ENCODE measurements at places on chromosomes 4 and X.

DNA sequence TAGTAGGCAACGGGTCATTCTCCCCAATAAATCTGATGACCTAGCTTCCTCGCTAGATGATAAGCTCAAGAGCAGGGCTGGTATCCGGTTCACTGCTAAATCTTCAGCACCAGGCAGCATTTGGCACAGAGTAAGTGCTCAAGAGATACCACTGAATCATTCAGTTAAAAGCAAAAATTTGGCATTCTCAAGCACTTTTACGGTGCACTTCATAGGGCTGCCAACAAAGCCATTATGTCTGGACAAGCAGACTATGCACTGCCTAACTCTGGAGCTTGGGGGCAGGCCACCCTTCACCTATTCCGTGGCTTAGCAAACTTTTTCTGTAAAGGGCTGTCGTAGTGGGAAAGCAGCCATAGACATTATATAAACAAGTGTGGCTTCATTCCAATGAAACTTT is 23.8 kb upstream of the CXorf38 start:
- no peak for DNase-seq

GRCh38 chr4:8732681-8733243 is 138.9 kb downstream of the HMX1 start:
- no peak for DNase-seq

DNA sequence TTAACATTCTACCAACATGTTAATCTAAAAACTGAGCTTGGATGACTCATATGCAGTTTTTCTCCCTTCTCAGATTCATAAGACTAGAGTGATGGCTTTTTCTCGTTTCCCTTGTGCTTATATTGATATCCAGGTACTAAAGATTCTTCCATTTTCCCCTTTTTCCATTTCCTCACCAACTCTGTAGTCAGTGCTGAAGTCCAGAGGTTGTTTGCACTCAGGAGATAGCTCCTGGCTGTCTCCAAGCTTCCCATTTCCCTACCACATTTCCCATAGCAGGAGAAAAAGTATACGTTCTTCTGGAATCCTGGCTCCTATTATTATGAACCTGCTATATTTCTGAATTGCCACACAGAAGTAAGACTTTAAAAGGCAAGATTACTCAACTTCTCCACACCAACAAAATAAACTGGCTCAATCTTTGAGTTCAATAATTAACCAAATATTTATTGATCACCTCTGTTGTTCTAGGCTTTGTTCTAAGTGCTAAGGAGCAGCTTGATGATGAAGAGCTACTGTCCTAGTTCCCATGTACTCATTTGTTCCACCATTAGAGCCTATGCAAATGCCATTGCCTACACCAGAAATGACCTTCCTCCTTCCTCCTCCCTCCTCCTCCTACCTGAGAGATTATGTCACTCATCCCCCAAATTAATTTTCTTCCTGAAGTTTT is 454.4 kb upstream of the RPS6KA3 start:
- DNase-seq = no peak

GRCh38 chr4:163991298-163991865 is 496.9 kb downstream of the TMA16 start:
- DNase-seq = no peak

GRCh38 chr4:57265831-57266582 is 155.8 kb upstream of the IGFBP7 start:
- no peak for DNase-seq

GRCh38 chr4:152039023-152039481 is 278.2 kb upstream of the GATB start:
- DNase-seq = peak; percentile 65

DNA sequence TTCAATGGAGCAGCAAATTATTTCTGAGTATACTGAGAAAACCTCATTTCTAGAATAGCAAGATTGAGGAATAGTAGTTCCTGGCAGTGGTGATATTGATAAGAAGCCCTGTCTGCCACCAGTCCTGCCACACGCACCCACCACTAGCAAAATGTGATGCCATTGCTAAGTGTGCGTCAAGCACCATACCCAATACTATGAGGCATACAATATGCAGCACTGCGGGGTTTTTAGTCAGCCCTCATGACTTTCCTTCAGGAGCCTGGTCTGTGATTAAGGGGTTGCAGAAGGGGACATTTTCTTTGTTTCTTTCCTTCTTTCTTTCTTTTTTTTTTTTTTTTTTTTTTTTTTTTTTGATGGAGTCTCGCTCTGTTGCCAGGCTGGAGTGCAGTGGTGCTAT is 128.7 kb upstream of the USP38 start:
- no peak for DNase-seq

DNA sequence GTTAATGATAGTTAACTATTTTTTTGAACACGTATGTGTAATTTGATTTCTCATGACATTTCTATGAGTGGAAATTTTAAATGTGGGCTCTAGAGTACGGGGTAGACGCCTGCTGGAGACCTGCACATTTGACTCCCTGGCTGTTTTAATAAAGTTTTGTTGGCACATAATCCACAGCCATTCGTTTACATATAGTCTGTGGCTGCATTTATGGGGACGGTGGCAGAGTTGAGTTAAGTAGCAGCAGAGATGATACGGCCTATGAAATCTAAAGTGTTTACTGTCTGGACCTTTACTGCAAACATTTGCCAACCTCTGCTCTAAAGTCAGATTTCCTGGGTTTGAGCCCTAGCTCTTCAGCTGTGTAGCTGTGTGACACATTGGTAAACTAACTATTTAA is 118.8 kb downstream of the CHRNA9 start:
- no peak for DNase-seq

GRCh38 chr4:80069837-80070731 is 2.9 kb downstream of the ANTXR2 start:
- peak; percentile 35 for DNase-seq

- DNase-seq = peak; percentile 37
These were observed 184.9 kb downstream of the FRAS1 start for GRCh38 chr4:78242071-78242470.

GRCh38 chr4:8117278-8117682 is 41.3 kb downstream of the ABLIM2 start:
- DNase-seq = peak; percentile 34

- no peak for DNase-seq
These were observed 59.0 kb upstream of the FGFBP2 start for GRCh38 chr4:16021804-16022560.

DNA sequence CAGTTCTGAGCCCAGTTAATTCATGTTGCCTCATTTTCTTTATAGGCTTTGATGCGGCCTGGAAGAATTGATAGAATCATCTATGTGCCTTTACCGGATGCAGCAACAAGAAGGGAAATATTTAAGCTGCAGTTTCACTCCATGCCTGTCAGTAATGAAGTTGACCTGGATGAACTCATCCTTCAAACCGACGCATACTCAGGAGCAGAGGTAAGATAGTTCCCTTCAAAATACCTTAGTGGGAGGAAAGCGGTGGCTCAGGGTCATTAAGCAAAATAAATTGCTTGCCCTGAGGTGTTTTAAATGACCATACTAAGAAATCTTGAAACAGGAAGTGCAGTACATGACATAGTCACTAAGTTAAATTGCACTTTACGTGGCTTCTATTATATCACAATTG is 140.6 kb upstream of the SPRY1 start:
- no peak for DNase-seq

- no peak for DNase-seq
These were observed 97.5 kb upstream of the PRPS2 start for GRCh38 chrX:12693754-12694153.

GRCh38 chr4:173159791-173160190 is 8.8 kb upstream of the GALNT7 start:
- DNase-seq = no peak

GRCh38 chrX:15214588-15214987 is 55.3 kb downstream of the ASB9 start:
- DNase-seq = no peak

GRCh38 chrX:149504226-149504914 is 736 bp downstream of the IDS start:
- no peak for DNase-seq

GRCh38 chr4:83150653-83151330 is 36.3 kb upstream of the PLAC8 start:
- DNase-seq = no peak

DNA sequence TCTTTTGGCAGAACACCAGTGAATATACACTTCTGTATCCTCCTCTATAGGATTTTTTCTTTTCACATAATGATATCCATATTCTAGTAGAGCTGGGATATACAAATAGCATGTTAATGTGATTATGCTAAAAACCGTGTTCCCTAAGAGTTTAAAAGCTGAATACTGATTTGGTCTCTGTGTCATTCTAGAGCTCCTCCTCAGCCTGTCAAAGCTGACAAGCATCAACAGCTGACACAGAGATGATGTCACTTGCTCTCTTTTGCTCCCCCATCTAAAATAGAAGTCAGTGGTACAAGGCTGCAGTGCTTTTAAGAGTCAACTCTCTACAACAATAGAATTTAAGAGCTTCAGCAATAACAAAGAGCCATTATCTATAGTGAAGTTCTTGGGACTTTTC is 17.1 kb upstream of the HERC3 start:
- no peak for DNase-seq

DNA sequence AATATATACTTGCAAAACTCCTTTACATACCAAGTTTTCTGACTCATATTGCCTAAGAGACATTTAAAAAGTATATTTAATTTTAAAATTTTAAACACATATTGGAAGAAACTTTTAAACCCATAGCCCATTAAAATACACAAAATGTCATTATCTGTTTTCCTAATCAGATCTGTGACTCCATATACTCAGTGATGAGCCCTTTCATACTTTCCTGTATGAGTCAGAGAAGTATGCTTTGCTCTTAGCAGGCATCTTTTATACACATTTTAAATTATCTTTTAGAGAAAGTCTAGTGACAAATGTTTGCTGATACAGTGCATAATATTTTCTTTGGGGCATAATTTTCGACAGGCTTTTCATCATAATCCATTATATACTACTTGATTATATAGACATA is 26.4 kb downstream of the SPIN3 start:
- DNase-seq = peak; percentile 15

DNA sequence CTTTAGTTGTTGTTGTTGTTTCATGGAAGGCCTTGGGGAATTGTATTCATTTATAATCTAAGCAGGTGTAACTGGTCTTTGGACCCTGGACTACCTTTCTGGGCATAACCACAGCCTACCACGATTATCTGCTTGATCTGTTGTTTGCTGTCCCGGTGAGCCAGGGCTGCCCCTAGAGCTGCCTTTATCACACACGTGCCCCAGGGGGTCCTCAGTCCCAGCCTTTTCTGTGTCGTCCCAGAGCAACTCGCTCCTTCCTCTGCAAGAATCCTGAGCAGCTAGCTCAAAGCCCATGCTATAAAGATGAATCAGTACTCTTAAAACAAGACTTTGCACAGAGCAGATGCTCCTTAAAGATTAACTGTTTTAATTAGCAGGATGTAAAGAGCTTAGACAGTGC is 273.2 kb downstream of the EVC2 start:
- DNase-seq = no peak

- no peak for DNase-seq
These were observed 7.4 kb downstream of the PPP1R2C start for GRCh38 chrX:42770566-42770965.

GRCh38 chr4:138659812-138660316 is 355.7 kb upstream of the NOCT start:
- no peak for DNase-seq

- no peak for DNase-seq
These were observed 59.7 kb downstream of the RAPGEF2 start for GRCh38 chr4:159162576-159162975.

DNA sequence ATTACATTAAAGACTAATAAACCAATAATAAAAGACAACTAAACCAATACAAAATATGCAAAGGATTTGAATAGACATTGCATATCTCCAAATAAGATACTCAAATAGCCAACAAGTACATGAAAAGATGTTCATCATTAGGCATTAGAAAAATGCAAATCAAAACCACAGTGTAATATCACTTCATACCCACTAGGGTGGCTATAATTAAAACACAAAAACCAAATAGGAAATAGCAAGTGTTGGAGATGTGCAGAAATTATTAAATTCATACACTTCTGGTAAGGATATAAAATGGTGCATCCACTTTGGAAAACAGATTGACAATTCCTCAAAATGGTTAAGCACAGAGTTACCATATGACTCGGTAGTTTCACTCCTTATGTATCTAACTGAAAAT is 860.8 kb upstream of the DIAPH2 start:
- DNase-seq = no peak

- no peak for DNase-seq
These were observed 140.6 kb upstream of the GPC4 start for GRCh38 chrX:133555782-133556458.

DNA sequence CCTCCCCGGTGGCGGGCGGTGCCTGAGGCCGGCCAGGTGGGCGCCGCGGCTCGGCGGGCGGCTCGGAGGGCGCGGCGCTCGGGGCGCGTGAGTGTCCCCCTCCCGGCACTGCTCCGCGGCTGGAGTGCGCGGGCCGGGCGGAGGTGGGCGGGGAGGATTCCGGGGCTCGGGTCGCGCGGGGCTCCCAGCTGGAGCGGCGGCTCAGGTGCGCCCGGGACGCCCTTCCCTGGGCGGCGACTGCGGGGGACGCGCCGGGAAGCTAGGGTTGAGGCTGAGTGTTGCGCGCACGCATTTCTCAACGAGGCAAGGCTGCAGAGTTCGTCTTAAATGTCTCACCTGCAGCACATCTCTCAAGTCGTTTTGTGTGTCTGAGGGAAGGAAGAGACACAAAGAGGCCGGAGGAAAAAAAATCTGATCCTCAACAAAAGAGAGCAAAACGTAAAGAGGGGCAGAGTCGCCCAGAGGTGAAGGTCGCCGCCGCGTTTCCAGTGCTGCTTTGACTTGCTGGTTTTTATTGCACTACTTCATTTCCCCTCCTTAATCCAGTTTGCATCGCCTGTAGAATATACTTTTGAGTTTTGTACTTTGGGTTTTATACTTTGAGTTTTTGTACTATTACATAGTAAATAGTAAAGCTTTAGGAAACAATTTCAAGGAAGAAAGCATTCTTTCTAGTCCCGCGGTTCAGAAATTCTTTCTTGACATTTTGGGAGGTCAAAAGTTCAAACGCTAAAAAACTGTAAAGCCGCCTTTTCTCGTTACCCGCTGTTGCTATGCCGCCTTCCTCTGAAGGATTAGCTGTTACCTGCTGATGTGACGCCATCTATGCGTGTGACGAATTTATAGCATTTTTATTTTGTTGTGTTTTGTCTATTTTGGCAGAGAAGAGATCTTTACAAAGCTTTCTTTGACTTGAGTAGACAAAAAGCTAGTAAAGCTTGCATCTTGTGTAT is 106.5 kb upstream of the STOX2 start:
- DNase-seq = no peak

Measured in choroid plexus epithelial cell (primary cell).